ENCODE measurements at places on chromosomes 2 and 18.

DNA sequence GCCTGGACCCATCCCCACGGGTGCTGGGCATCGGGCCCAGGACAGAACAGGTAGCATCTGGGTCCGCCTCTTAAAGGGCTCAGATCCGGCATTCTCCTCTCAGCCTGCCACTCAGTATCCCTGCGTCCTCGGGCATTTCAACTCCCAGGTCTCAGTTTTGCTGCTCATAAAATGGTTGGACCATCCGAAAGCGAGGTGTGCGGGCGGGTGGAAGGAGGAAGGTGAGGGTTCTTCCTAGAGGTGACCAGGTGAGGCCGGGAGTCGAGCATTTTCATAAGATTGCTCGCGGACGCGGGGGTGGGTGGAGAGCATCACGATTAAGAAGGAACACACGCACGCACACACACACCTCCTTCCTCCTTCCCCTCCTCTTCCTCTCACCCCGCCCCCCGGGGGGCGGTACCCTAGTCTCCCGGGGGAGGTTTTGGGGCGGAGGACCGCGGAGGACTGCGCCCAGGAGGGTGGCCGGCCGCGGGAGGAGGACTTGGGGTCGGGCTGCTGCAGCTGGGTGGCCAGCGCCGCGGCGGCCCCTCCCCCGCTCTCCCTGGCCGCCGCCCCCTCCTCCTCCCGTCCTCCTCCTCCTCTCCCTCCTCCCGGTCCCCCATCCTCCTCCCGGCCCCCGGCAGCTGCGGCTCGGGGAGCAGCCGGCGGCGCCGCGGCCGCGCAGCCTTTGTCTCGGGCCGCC is 97.9 kb upstream of the GPR45 start:
- no peak for DNase-seq

- no peak for DNase-seq
These were observed 42.0 kb upstream of the FMNL2 start for GRCh38 chr2:152292991-152293390.

DNA sequence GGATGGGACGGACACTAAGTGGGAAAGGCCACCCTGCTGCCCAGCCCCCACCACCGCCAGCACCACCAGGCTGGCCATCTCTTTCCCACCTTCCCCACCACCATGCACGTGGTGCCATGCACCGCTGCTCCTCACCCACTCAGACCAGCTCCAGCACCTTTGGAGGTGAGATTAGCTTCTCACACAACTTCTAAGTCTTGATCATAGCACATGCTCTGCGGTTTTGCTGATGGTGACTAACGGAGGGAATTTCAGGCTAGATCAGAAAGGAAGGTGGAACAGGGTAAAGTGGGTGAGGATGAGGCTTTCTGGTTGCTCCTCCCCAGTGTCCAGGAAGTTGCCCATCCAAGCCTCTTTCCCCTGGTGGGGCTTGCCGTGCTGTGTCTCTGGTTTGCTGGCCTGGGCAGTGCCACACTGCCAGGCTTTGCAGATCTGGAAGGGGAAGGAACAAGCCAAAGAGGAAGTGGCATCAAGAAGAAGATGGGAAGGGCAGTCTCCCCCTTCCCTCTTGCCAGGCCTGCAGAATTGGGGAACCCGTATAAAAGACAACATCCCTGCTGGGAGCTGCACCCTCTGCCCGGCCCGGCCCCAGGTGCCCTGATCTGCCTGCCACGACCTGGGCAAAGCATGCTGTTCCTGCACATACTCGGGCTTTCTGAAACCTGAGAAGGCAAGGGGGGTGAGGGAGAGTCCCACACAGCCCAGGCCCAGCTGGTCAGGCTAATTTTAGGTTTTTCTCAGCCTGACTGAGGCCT is 44.3 kb upstream of the CAB39 start:
- DNase-seq: peak; percentile 59

DNA sequence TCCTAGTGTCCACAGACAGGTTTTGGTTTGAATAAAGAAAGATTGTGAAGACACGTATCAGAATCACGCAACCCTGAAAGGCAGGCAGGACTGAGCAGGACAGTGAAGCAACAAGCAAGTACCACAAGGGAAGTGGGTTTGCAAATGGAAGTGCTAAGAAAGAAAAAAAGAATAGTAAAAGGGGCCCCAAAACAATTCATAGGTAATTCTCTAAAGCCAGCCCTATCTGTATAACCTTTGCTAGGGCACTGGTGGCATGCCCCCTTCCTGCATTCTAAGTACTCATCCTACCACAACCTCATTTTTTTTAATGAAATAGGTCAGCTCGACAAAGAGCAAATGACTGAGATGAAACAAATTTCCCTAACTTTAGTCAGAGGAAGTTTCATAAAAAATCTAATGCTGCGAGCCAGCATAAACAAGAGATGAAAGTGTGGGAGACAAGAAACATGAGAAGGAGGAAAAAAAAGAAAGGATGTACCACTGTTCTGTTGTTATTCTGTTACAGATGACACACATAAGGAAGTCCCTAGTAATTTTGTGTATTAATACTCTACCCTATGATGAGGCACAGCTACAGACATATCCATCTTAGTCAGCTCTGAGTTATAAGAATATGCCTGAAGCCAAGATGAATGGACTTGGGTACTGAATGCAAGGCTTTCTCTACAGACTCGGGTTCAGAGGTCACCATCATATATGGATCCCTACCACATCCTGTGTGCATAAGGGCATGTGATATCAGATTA is 32.2 kb downstream of the IKZF2 start:
- no peak for DNase-seq

GRCh38 chr2:181058378-181059269 is 78.2 kb downstream of the UBE2E3 start:
- DNase-seq: no peak

DNA sequence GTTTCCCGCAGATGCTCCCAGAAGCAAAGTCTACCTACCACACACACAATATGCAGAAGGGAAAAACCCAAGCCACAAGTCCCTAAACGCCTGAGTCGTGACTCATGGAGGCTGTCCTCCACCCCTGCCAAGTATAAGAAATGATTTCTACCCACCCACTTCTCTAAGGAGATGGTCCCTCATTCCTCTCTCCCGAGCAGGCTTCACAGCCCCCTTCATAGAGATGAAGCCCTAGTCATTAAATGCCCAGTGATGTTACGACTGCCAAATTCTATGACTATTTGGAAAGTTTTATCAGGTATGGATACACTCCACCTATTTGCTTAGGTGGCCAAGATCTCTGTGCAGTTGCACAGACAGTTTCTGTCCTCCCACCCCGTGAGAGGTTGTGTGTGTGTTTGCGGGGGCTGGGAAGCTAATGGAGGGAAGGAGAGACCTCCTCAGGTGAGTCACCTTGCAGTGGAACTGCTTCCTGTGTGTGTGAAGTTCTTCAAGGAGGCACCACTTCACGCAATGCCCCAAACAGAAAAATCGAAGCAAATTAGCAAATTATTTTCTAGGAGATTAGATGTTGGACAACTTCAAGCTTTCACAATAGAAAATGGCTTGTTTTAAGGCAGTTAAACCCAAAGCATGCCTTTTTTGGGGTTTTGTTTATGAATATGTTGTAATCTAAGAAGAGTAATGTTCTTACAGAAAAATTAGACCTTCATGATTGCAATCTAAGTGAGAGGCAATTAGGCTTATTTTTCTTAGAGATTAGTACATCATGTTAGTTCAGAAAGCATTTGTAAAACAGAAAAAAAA is 175.2 kb downstream of the TGIF1 start:
- no peak for DNase-seq

- peak; percentile 39 for DNase-seq
These were observed 246.8 kb downstream of the DYSF start for GRCh38 chr2:71700041-71700657.

- no peak for DNase-seq
These were observed 486.4 kb downstream of the DSC3 start for GRCh38 chr18:30556112-30556511.

GRCh38 chr2:236180831-236181453 is 12.8 kb upstream of the GBX2 start:
- no peak for DNase-seq

GRCh38 chr2:28320009-28320365 is 72.7 kb upstream of the FOSL2 start:
- no peak for DNase-seq

GRCh38 chr2:187453078-187453641 is 5.1 kb upstream of the CALCRL start:
- no peak for DNase-seq

GRCh38 chr2:237935740-237936452 is 30.9 kb upstream of the UBE2F start:
- DNase-seq: peak; percentile 65

DNA sequence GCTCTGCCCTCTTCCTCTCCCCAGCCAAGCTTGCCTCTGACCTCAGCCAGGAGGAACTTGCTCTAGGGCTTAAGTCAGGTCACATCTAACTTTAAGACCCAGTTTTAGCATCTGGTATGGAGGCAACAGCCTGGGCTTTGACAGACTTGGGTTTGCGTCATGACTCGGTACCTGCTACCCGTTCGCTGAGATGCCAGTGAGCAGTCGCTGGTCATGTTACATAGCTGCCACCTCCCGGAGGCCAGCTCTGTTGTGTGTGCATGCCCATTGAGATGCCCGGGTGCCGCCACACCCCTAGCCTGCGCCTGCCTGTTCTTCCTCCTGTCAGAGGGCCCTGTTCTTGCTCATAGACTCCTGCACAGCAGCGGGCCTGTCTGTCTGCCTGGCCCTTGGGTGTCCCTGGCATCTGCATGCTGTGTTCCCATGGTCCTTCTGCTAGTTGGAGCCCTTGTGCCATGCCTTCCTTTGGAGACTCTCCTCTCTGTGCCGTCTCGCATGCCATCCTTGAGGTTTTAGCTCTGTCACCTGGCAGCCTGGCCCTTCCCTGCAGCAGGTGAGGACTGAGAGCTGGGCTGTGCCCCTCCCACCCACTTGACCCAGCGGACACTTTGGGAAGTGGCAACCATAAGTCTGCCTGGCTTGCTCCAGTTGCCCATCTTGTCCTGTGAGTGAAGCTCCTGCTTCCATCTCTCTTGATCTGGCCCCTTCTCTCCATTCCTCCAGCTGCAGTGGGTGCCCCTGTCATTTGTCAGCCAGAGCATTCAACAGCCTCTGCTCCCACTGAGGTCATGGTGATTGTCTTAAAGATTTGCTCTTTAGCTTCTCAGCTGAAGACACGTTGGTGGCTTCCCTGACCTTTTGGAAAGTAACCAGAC is 24.9 kb downstream of the ASAP2 start:
- no peak for DNase-seq

DNA sequence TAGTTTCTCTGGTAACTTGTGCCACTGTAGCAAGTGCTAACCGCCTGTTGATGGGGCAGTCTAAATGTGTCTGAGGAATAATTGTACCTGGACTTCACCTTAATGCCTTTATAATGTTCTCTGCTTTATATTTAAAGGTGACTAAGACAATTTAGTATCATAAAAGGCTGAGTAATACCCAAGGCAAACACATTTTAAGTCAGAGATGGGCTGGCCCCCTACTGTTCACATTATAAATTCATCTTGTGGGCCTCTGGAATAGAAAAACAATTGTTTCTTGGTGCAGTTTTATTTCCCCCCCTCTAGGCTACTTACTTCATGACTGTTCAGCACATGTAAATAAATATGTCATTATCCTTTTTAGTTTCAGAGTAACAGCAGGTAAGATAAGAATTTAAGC is 559.3 kb upstream of the PIK3C3 start:
- DNase-seq: no peak

- no peak for DNase-seq
These were observed 98.1 kb downstream of the SMAD2 start for GRCh38 chr18:47832348-47832747.

DNA sequence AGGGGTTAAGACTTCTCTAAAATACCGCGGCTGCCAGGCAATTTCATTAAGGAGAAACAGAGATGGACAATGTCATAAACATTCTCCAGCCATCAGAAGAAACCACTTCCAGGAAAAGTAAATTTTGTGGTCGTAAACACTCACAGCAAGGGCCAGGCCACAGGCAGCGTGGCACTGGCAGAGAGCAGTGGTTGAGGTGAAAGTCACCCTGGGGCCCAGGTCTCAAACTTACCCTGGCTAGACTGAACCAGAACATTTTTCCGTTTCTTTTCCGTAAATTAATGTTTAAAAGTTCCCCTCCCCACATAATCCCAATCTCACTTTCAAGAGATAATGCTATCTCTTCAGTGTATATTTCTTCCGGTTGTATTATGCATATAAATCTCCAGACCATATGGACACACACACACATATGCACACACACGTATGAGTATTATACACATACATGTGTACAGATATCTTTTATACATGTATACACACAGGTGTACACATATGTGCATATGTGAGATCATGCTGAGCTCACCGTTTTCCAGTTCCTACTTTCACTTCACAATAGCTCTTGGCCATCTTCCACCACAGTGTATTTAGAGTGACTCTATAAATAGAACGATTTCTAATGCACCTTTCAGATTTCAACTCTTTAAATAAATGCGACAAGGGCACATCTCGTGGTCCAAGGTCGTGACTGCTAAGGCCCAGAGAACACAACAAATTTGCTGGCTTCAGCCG is 90.1 kb downstream of the MALT1 start:
- peak; percentile 54 for DNase-seq

- DNase-seq: no peak
These were observed 352.4 kb downstream of the XIRP2 start for GRCh38 chr2:167240671-167241070.

DNA sequence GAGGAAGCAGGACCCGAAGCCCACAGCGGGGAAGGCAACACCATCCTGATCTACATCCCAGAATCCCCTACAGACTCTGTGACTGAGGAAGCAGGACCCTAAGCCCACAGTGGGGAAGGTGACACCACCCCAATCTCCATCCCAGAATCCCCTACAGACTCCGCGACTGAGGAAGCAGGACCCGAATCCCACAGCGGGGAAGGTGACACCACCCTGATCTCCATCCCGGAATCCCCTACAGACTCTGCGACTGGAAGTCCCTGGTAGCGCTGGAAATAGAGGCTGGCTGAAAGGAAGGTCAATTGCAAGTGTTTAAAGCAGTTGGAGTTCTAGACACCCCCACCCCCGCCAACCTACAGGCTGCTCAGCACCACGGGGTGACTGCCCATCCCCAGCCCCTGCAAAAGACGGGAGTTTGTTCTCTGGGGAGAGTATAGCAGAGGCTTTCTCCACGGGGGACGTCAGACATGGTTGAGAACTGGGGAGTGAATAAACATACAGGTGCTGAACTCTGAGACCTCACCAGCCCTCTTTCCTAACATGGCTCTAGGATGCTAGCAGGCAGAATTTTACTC is 21.0 kb downstream of the CIB4 start:
- no peak for DNase-seq

- DNase-seq: no peak
These were observed 110.6 kb upstream of the PXDN start for GRCh38 chr2:1854729-1855547.

DNA sequence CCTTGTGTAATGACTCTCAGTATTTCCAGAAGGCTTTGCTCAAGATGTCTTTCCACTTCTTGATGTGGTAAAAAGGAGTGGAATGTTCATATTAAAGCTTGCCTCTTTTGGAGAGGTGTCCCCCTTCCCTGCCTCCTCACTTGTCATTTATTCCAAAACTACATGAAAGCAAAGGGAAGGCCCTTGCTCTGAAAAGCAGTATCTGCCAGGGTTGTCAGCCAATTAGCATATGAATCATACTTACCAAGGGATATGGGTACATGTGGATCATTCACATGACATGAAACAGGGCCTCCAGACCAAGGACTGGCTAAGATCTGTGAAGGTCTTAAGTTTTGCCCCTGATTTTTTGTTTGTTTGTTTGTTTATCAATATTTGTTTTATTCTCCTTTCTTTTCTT is 31.3 kb downstream of the ANXA4 start:
- no peak for DNase-seq

- no peak for DNase-seq
These were observed 215.3 kb downstream of the ZFP36L2 start for GRCh38 chr2:43011158-43011491.

GRCh38 chr2:12391116-12391515 is 325.6 kb upstream of the TRIB2 start:
- no peak for DNase-seq

GRCh38 chr2:120787111-120787821 is 51.6 kb downstream of the GLI2 start:
- no peak for DNase-seq
